ENCODE measurements at places on chromosomes 3 and 15.

GRCh38 chr3:81743096-81744025 is 18.1 kb downstream of the GBE1 start:
- no peak for DNase-seq

- DNase-seq: no peak
These were observed 577.4 kb upstream of the LMCD1 start for GRCh38 chr3:7924228-7924627.

GRCh38 chr15:29925227-29926082 is 103.2 kb upstream of the TJP1 start:
- DNase-seq: no peak

DNA sequence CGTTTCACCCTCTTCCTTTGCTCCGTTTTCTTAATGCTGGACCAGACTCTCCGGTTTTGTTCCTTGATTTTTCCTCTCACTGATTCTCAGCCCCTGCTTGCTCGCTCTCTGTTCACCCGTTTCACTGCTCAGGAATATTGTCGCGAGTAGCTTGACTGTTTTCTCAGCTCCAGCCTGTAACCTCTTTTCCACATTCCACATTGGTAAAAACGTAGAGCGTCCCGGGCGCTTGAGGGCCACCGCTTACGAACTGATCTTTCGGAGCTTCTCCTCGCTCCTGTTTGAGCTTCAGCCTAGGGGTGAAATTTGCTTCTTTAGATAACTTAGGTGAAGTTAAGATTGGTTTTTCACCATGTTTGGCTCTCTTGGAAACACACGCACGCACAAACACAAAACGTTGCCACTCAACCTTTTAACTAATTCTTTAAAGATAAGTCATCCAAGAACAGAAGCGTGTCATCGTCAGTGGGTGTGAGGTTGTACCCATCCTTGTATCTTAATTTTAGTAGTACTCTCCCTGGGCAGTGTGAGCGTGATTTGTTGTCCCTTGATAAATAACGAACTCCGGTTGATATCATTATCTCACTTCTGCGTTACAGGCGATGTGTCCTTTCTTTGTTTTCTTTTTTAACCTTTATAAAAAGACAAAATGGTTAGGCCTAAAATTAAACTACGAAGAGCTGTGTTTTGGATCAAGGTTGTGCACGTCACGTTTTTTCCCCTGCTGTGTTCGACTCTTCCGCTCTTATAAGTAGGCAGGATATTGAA is 1.0 kb downstream of the PAK2 start:
- DNase-seq: peak; percentile 57

GRCh38 chr15:45023659-45024225 is 747 bp downstream of the SORD start:
- no peak for DNase-seq

DNA sequence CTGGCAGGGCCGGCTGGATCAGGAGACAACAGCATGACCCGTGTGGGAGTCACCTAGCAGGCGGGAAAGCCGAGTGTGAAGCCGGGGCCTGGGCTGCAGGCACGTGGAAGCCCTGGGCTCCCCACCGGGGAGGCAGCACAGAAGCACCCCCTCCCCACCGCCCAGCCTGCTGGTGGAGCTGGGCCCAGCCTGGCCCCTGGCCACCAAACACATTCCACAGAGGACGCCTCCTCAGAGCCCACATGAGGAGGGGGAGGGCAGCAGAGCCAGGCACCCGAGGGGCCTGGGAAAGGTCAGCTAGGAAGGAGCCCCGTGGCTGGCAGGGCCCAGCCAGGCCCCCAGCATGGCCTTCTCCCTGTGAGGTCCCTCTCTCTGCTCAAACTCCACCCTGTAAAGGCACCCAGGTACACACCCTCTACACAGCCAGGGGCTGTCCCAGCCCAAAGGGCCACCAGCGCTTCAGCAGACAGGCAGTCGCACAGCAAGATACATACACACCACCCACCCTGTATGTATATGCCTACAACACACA is 4.5 kb downstream of the PLXNB1 start:
- no peak for DNase-seq

Measured in central memory CD4-positive, alpha-beta T cell (primary cell).